Mononuclear cell (primary cell): ENCODE measurements at places on chromosomes 3 and 15. TPM values are rescaled to one million over a fixed set of nuclear protein-coding genes. Genes with fewer than 3 reads are reported as not detected.

The LOXL1 gene
- 0.73 TPM for total RNA-seq

The SLC27A2 gene
- total RNA-seq = 0.42 TPM

The RBPMS2 gene
- total RNA-seq = 0.10 TPM

The KLHL18 gene
- total RNA-seq = 14.2 TPM

The DNASE1L3 gene
- total RNA-seq = 1.6 TPM

The MCTP2 gene
- total RNA-seq = 55.9 TPM

The NANOGP8 gene
- total RNA-seq = 0.21 TPM

The VGLL3 gene
- under 0.01 TPM for total RNA-seq

The AGBL1 gene
- under 0.01 TPM for total RNA-seq

The GOLGA6B gene
- total RNA-seq = not detected

The TM4SF1 gene
- 0.84 TPM for total RNA-seq
